Astrocyte of the hippocampus (primary cell): ENCODE measurements at places on chromosomes 7 and 10.
A peak's percentile ranks its signal among the peaks of the same experiment; 100 is the strongest.

DNA sequence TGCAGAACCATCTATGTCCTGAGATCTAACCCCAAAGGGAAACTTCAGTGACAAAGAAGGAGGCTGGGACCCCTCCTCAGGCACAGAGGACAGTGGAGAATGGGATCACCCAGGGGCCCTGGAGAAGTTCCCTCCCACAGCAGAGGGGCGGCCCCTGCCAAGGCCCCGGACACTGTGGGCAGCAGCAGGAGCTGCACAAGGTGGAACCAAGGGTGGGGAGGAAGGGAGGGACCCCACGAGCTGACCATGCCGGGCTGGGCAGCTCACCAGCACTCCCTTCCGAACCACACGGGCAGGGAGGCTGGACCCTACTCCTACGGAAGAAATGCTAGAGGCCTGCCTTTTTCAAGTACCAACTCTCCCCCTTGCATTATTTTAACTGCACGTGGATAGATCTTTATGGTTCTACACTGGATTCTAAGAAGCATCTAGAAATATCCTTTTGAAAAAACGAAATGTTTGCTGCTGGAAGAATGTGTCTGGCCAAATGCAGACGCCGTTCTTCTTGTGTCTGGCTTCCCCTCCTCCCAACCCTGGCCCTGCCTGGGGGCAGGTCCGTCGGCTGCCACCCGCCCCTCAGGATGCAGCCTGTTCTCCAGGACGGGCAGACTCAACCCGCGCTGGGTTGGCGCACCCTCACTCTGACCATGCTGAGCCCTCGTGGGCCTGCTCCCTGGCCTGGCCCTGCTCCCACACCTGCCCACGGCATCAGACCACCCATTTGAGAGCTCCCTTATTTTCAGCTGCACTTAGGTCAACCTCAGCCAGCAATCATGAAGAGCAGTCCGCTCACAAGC, 193.9 kb downstream of the TCERG1L start:
- DNase-seq: no peak

- no peak for DNase-seq
These were observed 76.4 kb downstream of the OAT start for GRCh38 chr10:124342136-124342820.

- DNase-seq: no peak
These were observed 28.5 kb downstream of the PRLHR start for GRCh38 chr10:118566911-118567310.

- no peak for DNase-seq
These were observed 35.0 kb upstream of the CPXM2 start for GRCh38 chr10:123926401-123927264.

DNA sequence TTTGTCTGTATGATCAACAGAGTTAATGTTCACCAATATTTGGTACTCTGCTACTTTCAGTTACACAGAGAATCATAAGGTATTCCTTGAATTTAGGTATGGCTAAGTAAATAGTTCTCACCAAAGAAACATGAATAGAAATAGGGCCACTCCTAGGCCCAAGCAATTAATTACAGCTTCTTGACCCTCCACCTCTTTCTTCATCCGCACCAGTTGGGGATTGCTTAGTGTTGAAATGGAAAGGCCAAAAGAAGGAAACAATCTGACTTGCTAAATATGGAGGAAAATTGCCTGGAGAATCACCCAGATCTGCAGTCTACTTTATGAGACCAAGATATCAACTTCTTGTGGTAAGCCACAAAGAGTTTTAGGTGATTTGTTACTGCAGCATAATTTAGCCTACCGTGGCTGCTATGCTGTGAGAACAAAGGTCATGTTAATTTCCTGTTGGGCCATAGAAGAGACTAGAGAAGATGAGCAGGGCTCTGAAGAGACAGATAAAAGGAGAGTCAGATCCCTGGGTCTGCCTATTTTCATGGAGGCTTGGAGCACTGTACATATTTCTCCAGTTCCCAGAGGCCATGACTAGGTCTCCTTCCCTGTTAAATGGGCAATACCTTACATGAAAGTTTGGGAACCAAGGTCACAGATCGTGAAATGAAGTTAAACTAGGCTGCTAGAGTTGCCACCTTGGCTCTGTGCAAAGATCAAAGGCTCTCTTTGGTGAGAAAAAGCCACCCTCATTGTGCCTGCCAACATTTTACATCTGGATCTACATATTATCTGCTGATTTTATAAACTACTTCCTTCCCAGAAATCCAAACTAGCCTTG, 93.3 kb upstream of the GDF10 start:
- no peak for DNase-seq

GRCh38 chr7:49001610-49002033, 77.3 kb downstream of the CDC14C start:
- peak; percentile 4 for DNase-seq

GRCh38 chr7:42452356-42452755, 215.3 kb upstream of the GLI3 start:
- DNase-seq: no peak

GRCh38 chr10:380313-380940, 245.2 kb downstream of the ZMYND11 start:
- DNase-seq: peak; percentile 91

- peak; percentile 48 for DNase-seq
These were observed 82.1 kb upstream of the PDGFA start for GRCh38 chr7:601595-602340.

- DNase-seq: no peak
These were observed 10.5 kb upstream of the ANKRD61 start for GRCh38 chr7:6020371-6021286.

DNA sequence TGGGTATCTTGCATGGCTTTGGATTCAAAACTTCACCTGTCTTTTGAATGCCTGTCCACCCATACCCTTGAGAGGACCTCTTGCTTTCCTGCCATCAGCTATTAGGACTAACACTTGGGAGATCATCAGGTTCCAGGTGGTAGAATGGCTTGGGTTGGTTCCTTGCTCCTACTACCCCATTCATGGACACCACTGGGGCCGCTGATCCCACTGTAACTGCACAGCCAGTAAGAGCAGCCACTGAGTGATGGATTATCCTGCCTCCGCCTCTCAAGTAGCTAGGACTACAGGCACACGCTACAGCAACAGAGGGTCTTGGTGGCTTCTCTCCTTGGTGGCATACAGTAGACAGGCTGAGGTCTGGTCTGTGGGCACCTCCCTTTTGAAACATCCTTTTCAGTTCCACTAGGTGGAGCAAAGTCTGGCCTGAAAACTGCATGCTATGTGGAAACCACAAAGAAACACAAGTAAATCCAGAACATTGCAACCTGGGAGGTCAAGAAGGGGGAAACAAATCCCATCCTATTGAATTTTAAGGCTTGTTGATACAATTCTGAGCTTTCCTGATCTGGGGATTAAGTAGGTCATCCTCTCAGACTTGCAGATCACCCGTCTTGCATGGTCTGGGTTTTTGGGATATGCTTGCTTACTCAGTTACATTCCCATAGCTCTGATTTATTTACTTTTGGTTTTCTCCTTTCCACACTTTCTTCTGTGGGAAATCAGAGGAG, 9.4 kb downstream of the WBP1L start:
- DNase-seq: peak; percentile 86

GRCh38 chr7:155722118-155722517, 77.7 kb downstream of the RBM33 start:
- DNase-seq: no peak

- DNase-seq: peak; percentile 30
These were observed 134.2 kb downstream of the SND1 start for GRCh38 chr7:127786184-127786583.

DNA sequence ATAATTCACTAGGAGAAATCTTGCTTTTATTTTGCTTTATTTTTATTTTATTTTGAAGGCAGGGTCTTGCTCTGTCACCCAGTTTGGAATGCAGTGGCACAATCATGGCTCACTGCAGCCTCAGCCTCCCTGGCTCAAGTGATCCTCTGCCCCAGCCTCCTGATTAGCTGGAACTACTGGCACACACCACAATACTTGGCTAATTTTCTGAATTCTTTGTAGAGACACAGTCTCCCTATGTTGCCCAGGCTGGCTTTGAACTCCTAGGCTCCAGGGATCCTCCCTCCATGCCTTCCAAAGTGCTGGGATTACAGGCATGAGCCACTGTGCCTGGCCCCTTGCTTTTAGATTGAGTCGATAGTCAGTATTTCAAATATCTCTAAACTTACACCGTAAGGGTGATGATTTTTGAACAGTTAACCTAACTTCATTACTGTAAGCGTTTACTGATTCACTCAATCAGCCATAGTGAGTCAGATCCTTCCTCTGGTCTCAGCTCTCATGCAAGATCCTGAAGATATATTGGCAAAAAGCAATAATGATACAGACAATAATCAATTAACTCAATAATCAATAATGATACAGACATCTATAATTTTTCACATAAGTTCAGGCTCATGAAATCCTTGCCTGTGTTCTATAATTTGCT, 239.5 kb downstream of the KIAA1217 start:
- peak; percentile 35 for DNase-seq

DNA sequence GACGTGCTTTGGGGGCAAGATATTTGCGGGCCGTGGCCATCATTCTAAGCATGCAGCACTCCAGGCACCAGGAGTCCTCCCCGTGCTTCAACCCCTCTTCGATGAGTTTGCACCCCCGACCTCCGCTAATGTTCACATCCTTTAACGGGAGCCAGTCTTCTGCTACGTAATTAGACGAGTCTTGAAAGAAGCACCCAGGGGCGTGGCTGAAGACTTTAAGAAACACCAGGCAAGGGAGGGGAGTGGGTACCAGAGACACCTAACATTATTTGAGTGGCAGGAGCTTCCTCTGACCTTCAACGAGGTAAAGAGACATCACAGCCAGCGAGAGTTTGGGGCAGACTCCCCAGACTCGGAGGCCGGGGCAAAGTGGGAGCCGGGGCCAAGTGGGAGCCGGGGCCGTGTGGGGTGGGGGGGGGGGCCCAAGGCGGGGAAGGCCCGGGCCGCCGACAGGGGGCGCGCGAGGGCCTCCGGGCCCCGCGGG, 31.1 kb upstream of the TOMM7 start:
- no peak for DNase-seq

DNA sequence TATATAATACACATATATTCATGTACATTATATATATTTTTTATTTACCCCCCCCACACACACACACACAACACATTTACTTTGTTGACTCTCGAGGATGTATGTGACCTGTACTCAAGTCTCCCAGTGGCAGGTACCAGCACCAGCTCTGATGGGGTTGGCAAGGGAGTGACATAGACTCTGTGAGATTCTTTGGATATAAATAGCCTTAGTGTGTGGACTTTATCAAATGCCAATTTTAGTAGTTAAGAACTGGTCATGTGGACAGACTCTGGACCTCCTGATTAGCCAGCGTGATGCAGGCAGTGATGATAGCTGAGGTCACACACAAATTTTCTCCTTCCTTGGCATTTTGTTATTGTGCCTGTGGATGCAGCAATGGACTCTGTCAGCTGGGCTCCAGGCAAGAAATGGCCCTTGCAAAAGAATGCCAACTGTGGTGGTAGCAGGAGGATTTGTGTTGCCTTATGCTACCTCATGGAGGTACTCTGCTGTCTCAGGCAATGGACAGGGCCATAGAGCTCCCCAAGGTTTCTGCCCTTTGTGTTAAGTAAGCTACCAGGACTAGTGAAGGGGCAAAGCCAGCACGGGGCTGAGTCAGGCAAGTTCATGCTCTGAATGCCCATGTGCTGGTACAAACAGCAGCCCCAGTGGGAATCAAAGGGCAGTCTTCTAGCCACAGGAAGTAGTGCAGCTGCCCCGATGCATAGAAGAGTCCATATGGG, 224.6 kb upstream of the ZWINT start:
- DNase-seq: no peak

DNA sequence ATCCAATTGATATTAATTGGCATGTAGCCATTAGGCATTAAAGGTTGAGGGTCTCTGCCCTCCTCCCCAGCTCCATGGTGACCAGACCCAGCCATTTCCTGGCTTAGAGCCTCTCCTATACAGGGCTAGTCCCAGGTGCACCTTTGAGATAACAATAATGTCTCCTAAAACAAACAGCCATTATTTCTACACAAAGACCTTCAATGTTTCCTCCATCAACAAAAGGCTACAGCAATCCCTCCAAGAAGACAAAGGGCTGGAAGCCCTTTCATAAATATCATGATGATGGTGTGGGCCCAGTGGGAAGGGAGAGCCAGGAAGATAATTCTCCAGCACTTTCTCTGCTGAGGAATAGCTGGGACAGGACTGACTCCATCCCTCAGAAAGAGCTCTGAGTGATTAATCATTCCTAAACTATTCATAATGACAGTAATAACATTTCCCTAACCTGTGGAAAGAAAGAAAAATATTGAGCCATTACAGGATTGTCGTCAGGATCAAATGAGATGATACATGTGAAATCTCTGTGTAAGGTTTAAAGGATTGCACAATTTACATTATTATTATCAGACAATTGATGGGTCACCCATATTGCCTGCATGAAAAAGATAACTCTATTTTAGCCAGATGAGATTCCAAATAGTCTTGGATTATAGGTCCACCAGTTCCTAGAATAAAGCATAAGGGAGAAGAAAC, 10.2 kb downstream of the PKD2L1 start:
- DNase-seq: no peak

- DNase-seq: no peak
These were observed 171.5 kb downstream of the C7orf25 start for GRCh38 chr7:42740408-42740807.

DNA sequence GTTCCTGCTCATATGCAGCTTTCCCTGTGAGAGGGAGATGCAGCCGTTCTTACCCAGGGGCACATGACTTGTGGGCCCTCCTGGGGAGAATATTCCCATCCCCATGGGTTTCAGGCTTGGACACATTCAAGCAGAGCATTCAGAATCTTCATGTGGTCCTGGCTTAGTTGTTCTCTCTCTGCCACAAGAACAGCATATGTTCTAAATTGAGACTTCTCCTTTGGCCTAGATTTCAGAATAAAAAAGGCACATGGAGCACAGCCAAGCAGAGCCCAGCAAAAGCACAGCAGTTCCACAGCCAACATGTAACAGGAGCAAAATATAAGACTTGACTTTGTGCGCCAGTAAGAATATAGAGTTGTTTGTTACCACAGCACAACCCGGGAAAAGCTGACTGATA, 306.4 kb upstream of the MYO3A start:
- DNase-seq: no peak

DNA sequence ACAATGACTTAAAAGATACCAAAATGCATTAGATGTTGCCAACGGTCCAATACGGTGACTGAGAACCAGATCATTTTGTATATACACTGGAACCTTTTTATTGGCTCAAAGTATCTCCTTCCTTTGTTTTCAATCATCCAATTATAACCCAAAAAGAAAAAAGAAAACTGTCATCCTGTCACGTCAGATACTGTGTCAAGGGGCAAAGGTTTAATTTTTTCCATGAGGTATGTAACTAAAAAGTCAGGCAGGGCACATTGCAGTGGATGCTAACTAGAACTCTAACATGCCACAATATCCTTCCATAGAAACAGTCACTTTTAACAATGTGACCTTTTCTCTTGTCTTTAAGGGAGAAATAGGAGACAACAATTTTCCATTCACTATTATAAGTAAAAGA, 267.6 kb upstream of the NEBL start:
- DNase-seq: no peak

- peak; percentile 18 for DNase-seq
These were observed 110.0 kb upstream of the SHH start for GRCh38 chr7:155922067-155922816.

DNA sequence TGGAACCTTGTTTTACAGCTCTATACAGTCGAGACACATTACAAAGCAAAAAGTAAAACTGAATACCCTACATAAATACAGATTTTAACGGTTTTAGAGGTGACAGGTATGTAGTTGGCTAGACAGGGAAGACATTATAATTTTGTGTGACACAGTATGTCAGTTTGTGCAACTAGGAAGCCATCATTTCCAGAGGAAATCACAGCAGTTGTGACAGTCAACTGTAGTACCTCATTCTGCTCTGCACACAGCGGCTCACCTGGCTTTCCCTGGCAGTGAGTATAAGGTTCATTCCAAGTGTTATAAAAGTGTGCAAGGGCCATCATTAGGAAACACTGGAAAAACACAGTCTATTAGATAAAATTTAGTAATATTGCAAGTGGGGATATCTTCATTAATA, 501.6 kb upstream of the PHF14 start:
- no peak for DNase-seq
